ENCODE measurements at places on chromosomes 1 and 21.

- DNase-seq = no peak
Observed at GRCh38 chr1:171780583-171781175, 781 bp upstream of the METTL13 start.

DNA sequence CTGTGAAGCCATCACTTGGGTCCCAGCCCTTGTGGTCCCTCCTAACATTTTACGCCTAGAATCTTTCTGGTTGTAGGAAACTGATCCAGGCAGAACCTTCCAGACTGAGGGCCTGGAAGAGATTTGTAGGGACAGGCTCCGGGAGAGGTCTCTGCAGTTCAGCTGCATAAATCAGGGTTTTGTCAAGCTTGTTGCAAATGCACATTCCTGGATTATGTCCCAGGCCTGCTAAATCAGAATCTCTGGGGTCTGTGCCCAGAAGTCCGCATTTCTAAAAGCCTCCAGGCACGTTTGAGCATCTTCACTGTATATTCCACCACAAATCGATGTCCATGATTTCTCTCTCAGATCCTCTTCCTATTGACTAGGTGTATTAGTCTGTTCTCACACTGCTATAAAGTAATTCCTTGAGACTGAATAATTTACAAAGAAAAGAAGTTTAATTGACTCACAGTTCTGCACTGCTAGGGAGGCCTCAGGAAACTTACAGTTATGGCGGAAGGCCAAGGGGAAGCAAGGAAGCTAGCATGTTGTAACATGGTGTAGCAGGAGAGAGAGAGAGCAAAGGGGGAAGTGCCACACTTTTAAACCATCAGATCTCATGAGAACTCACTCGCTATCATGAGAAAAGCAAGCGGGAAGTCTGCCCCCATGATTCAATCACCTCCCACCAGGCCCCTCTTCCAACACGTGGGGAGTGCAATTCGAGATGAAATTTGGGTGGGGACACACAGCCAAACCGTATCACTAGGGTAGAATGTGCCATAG is 1.2 kb upstream of the FHAD1 start:
- DNase-seq = no peak

- peak; percentile 27 for DNase-seq
Observed at GRCh38 chr1:30058970-30059369, 664.4 kb downstream of the MATN1 start.

DNA sequence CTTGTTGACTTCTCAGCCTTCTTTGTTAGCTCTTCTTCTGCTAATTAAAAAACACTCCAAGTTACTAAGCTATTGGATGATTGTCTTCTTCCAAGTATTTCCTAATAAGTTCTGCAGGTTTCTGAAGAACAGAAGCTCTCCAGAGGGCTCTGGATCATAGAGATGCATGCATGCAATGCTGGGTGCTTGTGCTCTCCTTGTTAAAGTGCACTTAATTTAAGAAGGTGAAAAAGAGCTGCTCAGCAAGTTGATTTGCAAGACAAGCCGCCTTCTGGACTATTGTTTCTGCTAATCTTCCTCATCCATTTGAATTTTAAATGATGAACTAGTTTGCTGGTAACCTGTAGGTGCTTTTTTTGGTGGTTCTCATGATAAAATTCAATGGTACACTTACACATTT is 16.1 kb downstream of the RRP15 start:
- no peak for DNase-seq

GRCh38 chr1:40715491-40716059 is 24.1 kb downstream of the NFYC start:
- DNase-seq = no peak

- no peak for DNase-seq
Observed at GRCh38 chr1:202982715-202983430, 15.8 kb upstream of the CYB5R1 start.

- no peak for DNase-seq
Observed at GRCh38 chr1:113808450-113809195, 3.7 kb downstream of the RSBN1 start.

DNA sequence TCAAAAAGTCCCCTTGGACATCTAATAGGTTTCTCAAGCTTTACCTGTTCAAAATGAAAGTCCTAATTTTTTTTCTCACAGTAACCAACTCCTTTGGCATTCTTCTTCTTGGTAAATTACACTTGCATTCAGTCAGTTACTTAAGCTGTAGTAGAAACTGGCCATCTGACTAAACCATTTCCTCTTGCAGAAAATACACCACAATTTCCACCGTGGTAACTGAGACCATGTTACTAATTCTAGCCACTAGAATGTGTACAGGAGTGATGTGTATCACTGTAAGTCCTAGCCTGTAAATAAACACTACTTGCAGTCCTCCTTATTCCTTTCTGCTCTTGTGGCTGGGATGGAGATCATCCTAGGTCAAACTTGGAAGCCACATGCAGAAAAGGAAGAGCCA is 965.4 kb upstream of the TMPRSS15 start:
- DNase-seq = no peak

DNA sequence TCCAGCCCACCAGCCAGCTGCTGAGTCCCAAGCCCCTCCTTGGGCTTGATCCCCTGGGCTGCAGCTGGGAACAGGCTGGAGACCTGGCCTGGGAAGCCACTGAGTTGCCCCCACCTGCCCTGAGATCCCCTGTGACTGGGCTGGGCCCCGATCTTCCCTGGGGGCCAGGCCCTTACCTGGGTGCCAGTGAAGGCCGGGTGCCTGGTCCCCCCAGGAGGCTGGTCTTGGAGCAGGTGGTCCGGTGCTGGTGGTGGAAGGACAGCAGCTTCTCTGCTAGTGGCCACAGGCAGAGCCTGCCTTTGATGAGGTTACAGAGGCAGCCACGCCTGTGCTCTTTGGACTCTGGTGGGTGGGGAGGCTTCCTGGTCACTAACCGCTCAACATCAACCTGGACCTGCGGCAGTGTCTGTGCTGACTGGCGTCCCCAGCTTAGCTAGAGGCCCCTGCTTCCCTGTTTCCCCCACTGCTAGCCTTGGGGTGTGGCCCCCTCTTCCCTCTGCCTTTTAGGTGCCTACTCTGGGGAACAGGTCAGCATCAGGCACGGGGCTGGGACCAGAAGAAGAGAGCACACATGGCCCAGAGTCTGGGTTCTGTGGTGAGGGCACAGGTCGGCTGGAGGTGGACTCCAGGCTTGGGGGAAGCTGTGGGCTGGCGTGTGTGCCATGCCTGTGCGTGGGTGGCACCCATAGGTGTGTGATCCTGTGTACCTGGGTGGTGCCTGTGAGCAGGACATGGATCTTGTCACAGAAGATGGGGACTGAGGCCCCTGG is at the start of gene EPS8L3:
EPS8L3 (minus strand) TSS at position 278 of the 770 bp plus-strand sequence. CDS start 2,174 bp downstream, outside the sequence.
- DNase-seq = no peak

GRCh38 chr1:93302078-93302477 is 43.6 kb upstream of the DR1 start:
- no peak for DNase-seq

DNA sequence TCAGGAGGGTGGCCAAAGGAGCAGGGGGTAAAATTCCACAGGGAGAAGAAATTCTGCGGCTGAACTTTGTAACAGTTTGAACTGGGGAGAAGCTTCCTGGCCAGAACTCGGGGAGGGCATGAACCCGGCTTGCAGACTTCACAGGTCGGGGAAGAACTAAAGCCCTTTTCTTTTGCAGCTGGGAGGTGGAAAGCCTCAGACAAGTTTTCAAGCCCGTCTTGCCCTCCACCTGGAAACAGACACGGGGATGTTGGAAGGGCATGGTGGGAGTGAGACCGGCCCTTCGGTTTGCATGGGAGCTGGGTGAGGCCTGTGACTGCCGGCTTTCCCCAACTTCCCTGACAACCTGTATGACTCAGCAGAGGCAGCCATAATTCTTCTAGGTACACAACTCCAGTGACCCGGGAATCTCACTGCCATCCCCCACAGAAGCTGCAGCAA is 11.3 kb downstream of the THEM4 start:
- DNase-seq = no peak

DNA sequence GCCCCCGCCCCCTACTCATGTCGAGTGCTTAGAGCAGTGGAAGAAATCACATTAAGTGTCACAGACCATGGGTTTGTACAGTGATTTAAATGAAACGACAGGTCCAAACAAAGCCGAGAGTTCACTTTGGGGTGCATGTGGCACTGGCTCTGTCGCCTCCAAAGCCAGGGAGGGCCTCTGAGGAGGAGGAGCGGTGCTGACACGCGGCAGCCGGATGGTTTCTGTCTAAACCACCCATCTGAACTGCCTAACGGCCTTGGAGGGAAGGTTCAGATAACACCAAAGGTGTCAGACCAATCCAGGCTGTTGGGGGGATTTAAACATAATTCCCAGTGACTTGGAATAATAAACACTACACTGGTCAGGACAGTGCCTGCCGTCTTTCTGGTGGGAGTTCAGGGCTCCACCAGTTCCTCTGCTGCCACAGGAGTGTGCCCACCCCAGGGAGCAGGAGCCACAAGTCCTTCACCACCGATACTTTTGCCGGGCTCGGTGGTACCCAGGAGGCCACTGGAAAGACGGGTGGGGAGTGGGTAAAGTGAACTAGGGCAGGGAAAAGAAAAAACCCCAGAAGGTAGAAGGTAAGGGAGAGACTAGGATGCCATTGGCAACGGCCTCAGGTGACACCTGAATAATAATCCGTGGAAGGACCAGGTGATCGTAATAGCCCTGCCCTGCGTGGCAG is 78.2 kb downstream of the SLC66A1 start:
- DNase-seq = no peak

DNA sequence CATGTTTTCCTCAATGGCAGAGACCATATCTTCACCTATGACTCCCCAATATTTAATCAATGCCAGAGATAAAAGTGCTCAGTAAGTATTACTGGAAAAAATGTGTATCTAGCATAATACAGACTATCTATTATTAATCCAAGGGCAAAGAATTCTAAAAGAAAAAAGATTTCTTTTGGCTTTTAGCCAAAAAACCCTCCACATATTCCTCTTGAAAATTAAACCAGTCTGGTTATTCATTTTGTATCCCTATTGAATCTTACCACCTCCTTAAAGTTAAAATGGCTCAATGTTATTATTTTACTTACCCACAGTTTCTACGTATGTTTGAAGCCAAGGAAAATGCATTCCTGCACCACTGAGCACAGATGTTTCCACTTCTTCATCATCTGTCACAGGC is 1.6 kb downstream of the TAF1A start:
- DNase-seq = no peak

DNA sequence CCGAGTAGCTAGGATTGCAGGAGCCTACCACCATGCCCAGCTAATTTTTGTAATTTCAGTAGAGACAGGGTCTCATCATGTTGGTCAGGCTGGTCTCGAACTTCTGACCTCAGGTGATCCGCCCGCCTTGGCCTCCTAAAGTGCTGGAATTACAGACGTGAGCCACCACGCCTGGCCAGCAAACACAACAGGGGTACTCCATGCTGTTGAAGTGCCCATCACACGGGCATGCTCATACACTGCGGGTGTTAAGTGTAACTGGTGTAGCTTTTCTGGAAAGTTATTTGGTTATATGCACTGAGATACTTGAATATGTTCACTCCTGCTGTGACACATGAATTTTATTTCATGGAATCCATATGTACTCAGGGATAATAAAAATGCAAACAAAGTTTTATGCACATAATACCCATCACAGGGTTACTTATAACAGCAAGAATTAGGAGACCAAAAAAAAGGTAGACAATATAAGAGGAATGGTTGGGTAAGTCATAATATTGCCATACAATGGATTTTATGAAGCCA is 9.2 kb downstream of the SRSF4 start:
- DNase-seq = no peak

DNA sequence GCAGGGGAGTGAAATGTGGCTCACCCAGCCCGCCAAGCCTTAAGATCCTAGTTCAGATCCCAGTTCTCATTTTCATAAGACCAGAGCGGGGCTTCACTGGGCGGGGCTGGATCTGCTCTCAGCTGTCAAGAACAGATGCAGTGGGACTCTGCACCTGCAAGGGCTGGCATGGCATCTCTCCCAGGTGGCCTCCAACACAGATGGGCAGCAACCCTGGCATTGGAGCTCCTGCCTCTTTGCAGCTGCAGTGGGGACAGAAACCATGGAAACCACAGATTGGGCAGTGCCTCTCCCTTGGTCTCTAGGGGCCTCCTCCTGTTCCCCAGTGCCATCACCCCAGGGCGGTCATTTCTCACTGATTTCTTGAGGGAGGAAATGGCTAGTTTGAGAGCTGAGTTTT is 267.7 kb downstream of the PRDM2 start:
- no peak for DNase-seq

DNA sequence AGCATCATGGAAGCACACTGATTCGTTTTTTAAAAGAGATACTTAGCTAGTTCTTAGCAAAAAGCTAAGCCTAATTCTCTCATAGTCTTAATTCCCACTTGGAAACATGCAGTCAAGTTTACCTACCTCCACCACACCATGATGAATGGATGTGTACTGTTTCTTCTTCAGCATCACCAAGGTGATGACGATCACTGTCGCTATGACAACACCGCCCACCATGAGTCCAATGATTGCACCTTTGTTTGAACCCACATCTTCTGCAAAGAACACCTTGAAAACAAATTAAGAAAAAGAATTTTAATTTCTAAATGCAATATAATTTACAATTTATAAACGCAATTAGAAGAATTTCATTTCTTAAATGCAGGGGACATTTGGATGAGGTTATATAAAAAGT is 156.8 kb downstream of the GABPA start:
- DNase-seq = no peak

GRCh38 chr1:161834967-161835550 is 68.9 kb downstream of the ATF6 start:
- no peak for DNase-seq

DNA sequence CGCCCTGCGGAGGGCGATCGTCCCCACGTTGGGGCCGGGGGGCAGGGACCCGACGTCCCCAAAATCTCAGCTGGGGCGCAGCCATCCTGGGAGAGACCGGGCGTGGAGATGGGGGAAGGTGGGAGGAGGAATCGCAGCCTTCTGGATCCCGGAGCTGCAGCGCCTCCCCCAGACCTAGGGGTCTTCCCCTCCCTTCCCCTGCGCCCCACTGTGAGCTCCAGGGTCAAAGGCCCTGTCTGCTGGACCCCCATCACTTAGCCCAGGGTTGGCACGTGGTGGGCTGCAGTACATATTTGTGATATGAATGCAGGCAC is 90.2 kb upstream of the VAMP3 start:
- DNase-seq = no peak

DNA sequence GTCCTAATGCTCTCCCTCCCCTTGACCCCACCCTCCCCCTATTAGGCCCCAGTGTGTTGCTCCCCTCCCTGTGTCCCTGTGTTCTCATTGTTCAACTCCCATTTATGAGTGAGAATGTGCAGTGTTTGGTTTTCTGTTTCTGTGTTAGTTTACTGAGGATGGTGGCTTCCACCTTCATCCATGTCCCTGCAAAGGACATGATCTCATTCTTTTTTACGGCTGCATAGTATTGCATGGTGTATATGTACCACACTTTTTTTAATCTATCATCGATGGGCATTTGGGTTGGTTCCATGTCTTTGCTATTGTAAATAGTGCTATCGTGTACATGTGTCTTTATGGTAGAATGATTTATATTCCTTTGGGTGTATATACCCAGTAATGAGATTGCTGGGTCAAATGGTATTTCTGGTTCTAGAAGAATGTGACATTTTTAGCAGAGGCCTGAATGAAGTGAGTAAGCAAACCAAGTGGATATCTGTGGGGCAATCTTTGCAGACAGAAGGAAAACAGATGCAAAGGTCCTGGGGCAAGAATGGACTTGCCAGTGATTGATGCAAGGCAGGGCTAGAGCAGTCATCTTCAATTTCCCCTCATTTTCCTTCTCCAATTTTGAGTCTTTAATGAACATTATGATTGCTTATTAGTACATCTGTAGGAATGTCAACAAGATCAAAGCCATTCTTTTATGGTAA is 50.2 kb downstream of the UBE4B start:
- no peak for DNase-seq

GRCh38 chr1:61157468-61157987 is 75.2 kb downstream of the NFIA start:
- DNase-seq = no peak

- no peak for DNase-seq
Observed at GRCh38 chr1:216566641-216567205, 143.5 kb upstream of the USH2A start.
